T1000 (cell line): ENCODE measurements at places on chromosomes 2 and 18.

DNA sequence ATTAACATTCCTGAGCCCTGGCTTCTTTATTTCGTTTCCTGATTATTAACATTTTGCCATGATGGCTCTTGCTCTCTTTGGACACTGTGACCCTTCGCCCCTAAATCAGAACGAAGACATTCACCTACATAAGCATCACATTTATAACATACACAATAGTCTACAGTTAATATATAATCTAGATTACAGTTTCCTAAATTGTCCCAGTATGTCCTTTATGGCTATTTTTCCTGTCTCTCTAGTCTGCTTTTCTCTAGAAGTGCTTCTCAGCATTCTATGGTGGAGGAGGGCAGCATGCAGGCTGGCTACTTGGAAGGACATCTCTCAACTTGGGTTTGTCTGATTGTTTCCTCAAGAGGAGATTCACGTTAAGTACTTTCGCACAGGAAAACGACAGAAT, 49.9 kb downstream of the FAM210A start:
- DNase-seq: no peak

- no peak for DNase-seq
These were observed 13.1 kb upstream of the SLC35F5 start for GRCh38 chr2:113769555-113769954.

GRCh38 chr2:113760400-113760799, 4.0 kb upstream of the SLC35F5 start:
- no peak for DNase-seq

- DNase-seq: no peak
These were observed 309.6 kb downstream of the LRRTM1 start for GRCh38 chr2:79994965-79995364.

- no peak for DNase-seq
These were observed 219.3 kb downstream of the SPP2 start for GRCh38 chr2:234269769-234270204.

- DNase-seq: no peak
These were observed 61.3 kb downstream of the CUL3 start for GRCh38 chr2:224523626-224524577.
